ENCODE measurements at places on chromosomes 16 and 17.

DNA sequence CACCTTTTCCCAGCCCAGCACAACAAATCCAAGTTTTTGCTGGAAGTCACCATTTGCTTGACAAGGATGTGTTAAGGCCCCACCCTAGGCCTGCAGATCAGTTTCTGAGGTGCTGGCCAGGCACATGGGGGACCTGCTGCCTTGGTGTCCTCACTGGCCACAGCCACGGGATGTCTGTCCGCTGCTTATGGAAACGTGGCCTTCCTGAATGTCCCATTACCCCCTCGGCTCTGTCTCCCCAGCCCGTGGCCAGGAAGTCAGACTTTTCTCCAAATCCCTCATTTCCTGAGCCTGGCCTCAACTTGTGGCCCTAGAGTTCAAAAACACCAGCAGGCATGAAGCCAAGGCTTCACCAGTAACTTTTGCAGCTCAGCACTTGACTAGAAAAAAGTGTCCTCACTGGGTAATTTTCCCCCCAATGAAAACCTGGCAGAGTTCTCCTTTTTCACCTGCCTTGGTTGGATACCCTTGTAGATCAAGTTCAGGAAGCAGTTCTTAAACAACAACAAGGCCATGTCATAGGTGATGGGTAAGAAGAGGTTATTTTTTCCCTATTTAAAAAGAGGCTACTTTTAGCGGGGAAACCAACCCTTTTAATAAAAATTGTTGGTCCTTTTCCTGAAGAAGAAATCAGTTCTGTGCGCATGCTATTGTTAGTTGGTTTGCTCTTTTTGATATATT lies 80.8 kb downstream of the SOCS1 start:
- DNase-seq, result no peak

GRCh38 chr16:23302045-23302956 lies at the start of gene SCNN1B:
Gene SCNN1B, plus strand, starts transcription at chr16:23302302. Its CDS starts 46,298 bp downstream, at chr16:23348600.
- no peak for DNase-seq

- no peak for DNase-seq
Measured at GRCh38 chr17:63270610-63271009, 175.5 kb downstream of the CYB561 start.

- no peak for DNase-seq
Measured at GRCh38 chr17:17792551-17793377, 44.0 kb downstream of the SREBF1 start.

DNA sequence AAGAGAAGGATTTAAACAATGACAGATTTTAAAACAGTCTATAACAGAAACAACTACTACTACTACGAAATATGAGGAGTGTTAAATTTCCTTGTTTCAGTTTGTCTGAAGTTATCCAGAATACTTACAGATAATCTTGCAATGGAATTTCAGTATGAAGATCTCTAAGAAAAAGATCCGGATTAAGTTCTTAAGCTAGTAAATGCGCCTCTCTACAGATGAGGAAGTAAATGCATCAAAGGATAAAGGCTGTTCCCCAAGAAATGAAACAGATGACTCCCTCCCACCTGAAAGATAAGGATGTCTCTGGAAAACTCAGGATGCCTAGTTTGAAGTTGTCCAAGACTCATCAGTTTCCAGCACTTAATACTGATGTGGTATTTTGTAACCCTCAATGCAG lies 105.1 kb downstream of the PARN start:
- DNase-seq, result no peak

DNA sequence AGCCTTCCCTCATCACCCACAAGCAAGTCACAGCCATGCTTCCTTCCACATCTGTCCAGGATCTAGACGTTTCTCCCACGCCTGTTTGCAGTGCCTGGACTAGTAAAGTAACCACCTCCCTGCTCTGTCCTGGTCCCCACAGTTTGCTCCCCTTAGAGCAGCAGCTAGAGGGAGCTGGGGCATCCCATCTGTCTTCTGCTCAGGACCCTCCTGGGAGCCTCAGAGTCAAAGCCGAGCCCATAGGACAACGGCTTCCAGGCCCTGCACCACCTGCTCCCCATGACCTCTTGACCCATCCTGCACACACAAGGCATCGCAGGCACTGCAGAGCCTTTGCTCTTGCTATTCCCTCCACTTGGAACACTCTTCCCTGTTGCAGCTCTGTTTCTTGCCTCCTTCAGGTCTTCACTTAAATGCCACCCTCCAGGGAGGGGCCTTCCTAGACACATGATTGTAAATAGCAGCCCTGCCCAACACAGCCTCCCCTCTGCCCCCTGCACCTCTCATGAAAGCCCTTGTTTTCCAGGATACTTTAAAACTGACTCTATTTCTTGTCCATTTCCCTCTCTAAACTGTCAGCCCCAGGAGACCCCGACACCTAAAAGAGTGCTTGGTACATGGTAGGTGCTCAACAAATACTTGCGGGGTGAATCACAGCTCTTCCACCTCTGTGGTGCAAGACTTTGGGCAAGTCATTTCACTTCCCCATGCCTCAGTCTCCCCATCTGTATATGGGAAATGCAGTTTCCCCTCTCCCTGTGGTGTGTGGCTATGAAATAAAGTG lies 3.1 kb downstream of the NATD1 start:
- DNase-seq, result no peak

- no peak for DNase-seq
Measured at GRCh38 chr16:21277927-21278706, at the start of gene CRYM. Gene CRYM, minus strand, starts transcription at chr16:21278290. Its CDS starts 39 bp downstream, at chr16:21278251.

DNA sequence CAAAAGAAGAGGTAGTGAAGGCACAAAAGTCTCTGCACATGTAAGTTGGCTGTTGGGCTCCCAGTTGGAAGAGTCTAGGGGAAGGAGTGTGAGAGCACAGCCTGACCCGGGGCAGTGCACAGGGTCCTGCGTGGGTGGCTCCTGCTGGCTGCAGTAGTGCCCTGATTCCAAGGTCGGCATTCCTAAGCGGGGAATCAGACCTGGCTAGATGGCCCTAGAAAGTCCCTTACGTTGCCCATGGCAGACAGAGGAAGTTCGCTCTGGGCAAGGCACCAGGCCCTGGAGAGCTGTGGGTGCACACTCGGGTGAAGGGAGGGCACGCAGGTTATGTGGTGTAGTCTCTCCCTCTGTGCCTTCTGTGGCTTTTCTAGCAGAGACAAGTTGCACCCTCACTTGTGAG lies 22.8 kb upstream of the SLC5A11 start:
- DNase-seq, result no peak

- DNase-seq, result no peak
Measured at GRCh38 chr17:78037280-78037679, 78.8 kb downstream of the TNRC6C start.

DNA sequence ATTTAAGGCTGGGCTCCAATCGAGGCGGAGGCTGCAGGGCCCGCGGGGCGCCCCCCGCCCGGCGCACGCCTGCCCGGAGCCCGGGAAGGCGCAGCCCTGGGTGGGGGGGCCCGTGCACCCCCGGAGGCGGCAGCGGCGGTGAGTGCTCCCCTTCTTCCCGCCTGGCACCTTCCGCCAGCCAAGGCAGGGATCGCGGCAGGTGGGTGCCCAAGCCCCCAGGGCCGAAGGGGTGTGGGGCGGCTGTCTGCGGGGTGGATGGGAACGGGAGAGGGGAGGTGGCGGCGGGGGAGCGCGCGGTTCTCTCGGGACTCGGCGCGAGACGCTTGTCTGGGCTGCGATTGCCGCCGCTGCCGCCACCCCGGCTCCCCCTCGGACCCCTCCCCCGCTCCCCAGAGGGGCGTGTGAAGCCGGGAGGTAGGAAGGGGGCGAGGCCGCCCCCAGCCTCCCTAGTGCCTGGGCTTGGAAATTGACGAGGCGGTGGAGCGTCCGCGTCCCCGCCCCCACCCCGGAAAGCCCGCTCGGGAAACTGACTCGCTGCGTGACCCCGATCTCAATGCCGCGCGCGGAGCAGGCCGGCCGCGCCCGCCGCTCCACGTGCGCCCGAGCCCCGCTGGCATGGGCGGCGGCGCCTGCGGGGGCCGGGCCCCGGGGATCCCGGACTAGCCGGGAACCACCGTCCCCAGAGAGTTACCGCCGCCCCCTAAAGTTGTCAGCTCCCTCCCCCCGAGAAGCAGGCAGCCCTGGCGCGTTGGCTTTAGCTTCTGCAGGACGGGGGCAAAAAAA lies 231.5 kb downstream of the MRTFB start:
- no peak for DNase-seq

DNA sequence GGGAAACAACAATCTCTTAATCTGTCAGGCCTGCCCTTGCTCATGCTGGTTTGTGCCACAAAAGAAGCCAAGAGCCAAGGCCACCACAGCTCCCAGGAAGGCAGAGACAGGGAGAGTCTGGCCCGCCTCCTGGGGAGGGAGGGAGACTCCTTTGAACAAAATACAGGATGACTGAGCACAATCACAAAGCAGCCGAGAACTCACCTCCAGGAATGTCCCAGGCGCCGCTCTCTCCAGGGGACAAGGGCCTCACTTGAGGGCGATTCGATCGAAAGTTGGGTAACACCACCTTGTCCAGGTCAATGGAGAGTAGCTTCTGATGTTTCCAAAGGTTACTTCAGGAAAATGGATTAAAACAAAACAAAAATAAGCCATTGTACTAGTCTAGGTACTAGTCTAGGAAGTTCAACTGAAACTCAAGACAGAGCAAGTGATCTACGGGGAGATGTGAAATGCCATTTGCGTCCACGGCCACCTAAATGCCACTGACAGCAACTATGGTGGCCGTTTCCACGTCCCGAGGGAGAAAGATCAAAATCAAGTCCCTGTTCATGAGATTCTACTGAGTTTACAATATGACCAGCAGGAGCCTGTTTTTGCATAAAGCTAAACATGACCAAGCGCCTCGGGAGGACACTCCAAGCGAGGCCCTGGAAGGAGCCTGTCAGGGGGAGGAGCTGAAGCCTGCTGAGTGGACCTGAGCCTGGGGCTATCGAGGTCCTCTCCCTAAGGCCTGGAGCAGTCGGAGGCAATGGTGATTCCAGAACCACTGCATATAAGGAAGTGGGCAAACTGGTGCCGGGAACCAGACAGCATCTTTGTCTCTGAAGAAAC lies 13.4 kb upstream of the SLC38A8 start:
- DNase-seq, result no peak

GRCh38 chr16:12646098-12646489 lies 157.6 kb downstream of the CPPED1 start:
- no peak for DNase-seq

DNA sequence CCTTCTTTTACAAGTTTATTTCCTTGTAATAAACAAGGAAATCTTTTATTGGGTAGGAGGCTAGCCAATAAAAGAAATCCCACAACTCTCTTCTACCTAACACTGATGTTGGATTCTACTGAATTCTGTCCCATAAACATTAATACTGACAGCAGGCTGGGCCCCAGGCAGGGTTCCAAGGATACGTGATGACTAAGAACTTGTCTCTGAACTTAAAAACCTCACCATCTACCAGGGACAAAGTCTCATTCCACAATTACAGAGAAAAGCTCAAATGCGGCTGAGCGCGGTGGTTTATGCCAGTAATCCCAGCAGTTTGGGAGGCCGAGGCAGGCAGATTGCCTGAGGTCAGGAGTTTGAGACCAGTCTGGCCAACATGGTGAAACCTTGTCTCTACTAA lies 64.9 kb downstream of the ARHGAP17 start:
- DNase-seq, result no peak

Measured in HS-27A (cell line).